ENCODE measurements at places on chromosomes 3 and 15.

- no peak for DNase-seq
These were observed 116.6 kb downstream of the FBN1 start for GRCh38 chr15:48528921-48529320.

DNA sequence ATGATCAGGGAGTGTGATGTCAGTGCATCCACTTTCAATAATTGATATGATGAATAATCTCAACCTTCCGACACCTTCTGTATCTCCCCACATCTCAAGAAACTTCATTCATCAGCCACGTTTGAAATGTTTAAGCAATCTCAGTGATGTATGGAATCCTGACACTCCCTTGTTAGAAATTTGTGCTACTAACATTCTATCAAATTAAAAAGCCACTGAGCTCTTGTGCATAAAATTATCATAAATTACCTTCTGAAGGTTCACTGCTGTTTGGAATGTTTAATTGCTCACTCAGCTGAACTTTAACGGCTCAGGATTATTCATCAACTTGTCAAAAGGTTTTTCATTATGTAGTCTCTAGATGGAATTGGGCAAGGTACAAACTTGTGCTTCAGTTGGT is 108.4 kb upstream of the DPH6 start:
- DNase-seq, result no peak

DNA sequence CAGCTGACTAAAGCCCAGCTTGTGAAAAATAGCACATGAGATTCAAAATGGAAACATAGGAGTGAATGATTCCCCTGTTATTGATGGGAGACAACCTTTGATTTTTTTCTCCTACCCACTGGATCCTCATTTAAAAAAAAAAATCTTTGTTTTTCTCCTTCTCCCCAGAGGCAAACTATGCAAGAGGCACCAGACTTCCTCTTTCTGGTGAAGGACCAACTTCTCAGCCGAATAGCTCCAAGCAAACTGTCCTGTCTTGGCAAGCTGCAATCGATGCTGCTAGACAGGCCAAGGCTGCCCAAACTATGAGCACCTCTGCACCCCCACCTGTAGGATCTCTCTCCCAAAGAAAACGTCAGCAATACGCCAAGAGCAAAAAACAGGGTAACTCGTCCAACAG is 2.6 kb downstream of the CACNA1D start:
- no peak for DNase-seq

GRCh38 chr3:46852839-46853355 is 10.3 kb downstream of the MYL3 start:
- no peak for DNase-seq

GRCh38 chr15:80031841-80032240 is 27.6 kb upstream of the ZFAND6 start:
- peak; percentile 66 for DNase-seq

DNA sequence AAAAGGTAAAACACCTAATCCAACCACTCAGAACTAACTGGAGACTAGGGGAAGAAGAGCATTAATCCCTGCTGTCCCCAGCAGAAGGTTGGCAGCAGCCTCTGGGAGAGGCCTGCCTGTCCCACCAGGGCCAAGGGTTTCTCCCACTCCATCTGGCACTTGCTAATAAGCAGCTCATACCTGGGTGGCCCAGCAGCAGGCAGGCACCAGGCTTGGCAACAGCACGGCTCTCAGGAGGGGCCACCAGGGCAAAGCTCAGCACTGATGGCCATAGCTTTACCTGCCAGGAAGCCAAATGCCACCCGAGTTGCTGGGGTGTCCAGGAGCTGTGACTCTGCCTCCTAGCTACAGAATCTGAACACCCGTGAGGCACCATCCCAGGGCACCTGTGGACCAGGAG is 58.3 kb downstream of the BOC start:
- no peak for DNase-seq

GRCh38 chr3:160601288-160601687 is 35.9 kb upstream of the KPNA4 start:
- DNase-seq, result no peak

GRCh38 chr3:14481646-14482036 is 58.5 kb downstream of the GRIP2 start:
- DNase-seq, result no peak

DNA sequence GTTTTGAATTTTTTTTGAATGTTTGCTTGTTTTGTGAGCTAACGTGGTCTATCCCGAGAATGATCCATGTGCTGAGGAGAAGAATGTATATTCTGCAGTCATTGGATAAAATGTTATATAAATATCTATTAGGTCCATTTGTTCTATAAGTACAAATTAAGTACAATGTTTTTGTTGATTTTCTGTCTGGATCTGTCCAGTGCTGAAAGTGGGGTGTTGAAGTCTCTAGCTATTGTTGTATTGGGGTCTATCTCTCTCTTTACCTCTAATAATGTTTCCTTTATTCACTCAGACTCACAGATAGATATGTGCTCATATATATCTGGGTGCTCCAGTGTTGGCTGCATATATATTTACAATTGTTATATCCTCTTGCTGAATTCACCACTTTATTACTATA is 144.8 kb upstream of the SETMAR start:
- DNase-seq, result no peak

GRCh38 chr15:91751611-91752010 is 101.9 kb upstream of the SLCO3A1 start:
- no peak for DNase-seq

GRCh38 chr15:67096546-67097294 is 31.3 kb downstream of the SMAD3 start:
- DNase-seq, result no peak

- no peak for DNase-seq
These were observed 12.9 kb upstream of the FAM3D start for GRCh38 chr3:58679446-58679845.

- no peak for DNase-seq
These were observed 668.8 kb upstream of the ADAMTS9 start for GRCh38 chr3:65356331-65357248.

DNA sequence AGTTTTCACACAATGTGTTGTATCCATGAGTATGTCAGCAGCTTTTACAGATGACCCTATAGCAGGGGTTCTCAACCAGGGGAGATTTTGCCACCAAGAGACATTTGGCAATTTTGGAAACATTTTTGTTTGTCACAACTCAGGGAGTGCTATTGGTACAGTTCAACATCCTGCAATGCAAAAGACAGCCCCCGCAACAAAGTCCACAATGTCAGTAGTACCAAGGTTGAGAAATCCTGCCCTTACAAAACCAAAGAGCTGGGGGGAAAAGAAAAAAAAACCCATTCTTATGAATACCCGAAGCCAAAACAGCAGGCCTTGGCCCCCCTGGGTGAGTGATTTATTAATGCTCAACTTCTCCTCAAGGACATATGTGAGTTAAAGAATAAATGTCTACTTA is 99.1 kb downstream of the LARS2 start:
- no peak for DNase-seq

GRCh38 chr3:2041931-2042330 is 56.7 kb upstream of the CNTN4 start:
- DNase-seq, result no peak

GRCh38 chr15:90009301-90010022 is 8.3 kb downstream of the ZNF710 start:
- DNase-seq, result no peak

GRCh38 chr3:119300991-119301391 is 6.8 kb downstream of the ARHGAP31 start:
- no peak for DNase-seq

DNA sequence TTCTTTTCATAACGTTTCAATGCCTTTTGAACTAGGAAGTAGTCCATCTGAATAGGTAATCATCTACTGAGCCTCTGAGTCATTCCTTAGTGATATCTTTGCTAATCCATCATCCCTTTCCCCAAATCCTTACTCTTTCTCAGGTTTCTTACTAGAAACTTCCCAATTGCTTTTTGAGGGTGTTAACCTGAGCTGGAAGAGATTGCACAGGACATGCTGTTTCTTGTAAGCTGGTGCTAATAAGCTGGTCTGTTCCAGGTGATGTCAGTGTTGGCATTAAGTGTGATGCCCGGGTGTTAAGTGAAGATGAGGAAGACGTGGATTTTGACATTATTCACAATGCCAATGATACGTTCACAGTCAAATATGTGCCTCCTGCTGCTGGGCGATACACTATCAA is 101.0 kb downstream of the DNASE1L3 start:
- no peak for DNase-seq

DNA sequence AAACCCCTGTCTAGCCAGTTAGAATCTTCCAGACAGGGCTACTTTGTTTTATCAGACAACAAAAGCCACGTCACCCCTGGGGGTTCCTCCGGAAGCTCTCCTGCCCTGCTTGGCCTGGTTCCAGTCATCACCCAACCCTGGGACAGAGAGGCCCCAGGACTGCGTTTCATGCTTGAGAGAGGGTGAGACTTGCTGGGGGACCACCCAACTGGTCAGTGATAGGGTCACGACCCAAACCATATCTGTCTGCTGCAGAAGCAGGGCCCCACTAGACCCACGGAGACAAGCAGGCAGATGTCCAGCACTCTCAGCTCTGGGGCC is 1.2 kb downstream of the NT5DC2 start:
- DNase-seq, result no peak

GRCh38 chr3:148790851-148791735 is 36.5 kb upstream of the CPB1 start:
- DNase-seq, result no peak

GRCh38 chr15:67835297-67836133 is 4.3 kb downstream of the RNU6-1 start:
- no peak for DNase-seq

DNA sequence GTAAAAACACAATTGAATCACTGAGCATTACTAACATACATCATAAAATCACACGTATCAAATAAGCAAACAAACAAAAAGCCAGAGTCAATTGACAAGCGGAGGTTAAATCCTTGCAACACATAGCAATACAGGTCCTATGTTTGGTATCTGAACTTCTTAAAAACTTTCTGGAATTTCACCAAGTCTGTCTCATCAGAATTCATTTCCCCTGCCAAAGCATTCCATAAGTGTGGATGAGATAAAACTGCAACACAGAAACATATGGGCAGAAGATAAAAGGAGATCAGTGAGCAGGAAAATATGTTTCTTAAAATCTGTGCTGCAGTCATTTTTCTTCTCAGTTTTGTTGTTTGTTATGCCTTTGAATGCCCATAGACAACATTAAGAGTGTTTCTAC is 1155.5 kb downstream of the TBL1XR1 start:
- no peak for DNase-seq

DNA sequence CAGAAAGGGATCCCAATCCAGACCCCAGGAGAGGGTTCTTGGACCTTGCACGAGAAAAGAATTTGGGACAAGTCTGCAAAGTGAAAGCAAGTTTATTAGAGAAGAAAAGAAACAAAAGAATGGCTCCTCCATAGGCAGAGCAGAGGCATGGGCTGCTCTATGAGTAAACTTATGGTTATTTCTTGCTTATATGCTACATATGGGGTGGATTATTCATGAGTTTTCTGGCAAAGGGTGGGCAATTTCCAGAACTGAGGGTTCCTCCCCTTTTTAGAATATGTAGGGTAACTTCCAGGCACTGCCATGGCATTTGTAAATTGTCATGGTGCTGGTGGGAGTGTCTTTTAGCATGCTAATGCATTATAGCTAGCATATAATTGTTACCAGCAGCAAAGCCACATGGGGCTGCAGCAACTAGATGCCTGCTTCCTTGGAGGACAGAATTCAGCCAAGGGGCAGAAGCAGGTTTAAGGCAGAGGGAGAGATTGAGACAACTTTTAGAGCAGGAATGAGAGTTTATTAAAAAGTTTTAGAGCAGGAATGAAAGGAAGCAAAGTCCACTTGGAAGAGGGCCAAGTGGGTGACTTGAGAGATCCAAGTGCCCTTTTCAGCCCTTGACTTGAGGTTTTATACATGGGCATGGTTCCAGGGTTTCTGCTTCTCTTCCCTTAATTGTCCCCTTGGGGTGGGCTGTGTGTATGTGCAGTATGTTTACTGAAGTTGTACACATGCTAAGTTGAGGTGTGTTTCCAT is 41.3 kb downstream of the METTL6 start:
- no peak for DNase-seq

DNA sequence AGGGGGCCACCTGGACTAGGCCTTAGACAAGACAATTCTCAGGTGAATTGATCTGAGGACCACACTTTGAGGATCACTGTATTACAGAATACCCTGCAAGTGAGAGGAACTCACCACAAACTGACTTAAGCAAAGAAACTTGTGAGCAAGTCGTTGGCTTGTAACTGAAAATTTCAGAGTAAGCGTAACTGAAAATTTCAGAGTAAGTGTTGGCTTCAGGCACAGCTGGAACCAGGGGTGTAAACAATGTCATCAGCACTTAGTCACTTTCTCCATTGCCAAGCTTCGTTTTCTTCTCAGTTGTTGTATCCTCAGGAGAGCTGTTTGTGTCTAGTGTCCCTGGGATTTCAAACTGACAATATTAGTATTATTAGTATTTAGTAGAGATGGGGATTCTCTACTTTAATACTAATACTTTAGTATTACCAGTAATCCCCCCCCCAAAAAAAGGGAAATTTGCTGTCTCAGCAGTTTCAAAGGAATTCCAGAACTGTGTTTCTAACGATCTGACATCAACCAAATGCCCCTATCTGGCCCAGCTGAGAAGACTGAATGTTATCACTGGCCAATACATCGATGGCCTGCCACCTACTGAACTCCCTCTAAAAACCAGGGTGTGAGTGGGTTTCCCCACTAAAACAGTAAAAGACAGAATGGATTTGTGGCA is 474.4 kb downstream of the NTRK3 start:
- no peak for DNase-seq

- no peak for DNase-seq
These were observed 33.6 kb downstream of the ZNF280D start for GRCh38 chr15:56699743-56700142.

DNA sequence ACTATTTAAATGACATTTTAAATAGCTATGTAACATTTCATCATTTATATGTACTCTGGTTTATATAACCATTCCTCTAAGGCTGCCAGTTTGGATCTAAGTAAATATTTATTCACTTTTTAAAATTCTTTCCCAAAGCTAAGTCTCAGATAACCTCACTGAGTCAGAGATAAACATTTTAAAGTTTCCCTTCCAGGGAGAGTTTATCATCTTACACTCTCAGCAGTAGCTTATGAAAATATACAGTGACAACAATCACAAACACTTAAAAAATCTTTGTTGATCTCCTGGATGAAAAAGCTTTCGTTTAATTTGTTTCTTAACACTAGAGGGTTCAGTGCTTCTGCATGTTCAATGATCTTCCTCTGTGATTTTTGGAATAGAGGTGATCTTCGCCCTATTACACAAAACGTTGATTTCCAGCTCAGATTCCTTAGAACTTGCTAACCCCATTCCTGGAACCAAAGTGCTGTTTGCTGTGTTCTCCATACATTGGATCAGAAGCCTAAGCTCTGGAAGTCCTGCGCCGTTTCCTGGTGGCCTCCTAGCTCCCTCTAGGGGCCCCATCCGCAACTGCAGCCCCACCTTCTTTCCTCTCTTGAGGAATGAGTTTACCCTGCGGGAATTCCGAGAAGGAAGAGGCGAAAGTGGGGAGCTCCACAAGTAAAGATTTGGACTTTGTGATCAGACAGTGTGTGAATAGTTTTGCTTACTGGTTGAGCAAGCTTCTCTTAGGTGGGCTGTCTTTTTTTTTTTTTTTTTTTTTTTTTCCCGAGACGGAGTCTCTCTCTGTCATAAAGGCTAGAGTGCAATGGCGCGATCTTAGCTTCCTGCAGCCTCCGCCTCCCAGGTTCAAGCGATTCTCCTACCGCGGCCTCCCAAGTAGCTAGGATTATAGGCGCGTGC is 29.3 kb upstream of the SACM1L start:
- DNase-seq, result no peak

- no peak for DNase-seq
These were observed 124.6 kb downstream of the TGFBR2 start for GRCh38 chr3:30730967-30731366.

Data from NCI-H1436 treated with DMSO at 0.1 percent for 48 hours (cell line).